ENCODE measurements at places on chromosomes 2 and 18.

- DNase-seq, result no peak
These were observed 308.6 kb upstream of the TNP1 start for GRCh38 chr2:217168496-217168895.

DNA sequence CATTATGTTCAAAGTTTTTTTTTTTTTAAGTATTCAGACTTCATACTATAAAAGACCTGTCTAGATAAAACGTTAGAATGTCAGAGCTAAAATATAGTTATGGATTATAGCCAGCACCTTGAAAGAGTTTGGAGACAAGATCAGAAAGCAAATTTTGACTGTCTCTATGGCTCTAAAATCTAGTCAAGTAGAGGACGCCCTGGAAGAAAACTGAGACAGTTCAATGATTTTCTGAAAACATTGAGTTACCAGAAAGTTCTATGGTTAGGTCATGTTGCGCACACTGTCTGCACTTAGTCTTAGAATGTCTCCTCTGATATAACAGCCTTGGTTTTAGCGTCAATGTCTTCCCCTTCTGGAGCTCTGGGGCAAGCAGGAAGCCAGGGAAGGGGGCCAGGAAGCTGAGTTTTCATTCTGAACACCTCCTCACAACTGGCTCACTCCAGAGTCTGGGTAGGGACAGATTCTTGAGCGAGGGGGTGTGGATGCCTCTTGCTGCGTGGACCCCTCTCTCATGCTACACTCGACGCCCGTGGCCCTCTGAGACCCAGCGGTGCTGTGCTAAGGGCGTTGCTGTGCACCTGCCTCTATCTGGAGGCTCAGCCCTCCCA, 99.5 kb downstream of the RNF144A start:
- DNase-seq, result no peak

- no peak for DNase-seq
These were observed 39.4 kb downstream of the DDX18 start for GRCh38 chr2:117853873-117854272.

DNA sequence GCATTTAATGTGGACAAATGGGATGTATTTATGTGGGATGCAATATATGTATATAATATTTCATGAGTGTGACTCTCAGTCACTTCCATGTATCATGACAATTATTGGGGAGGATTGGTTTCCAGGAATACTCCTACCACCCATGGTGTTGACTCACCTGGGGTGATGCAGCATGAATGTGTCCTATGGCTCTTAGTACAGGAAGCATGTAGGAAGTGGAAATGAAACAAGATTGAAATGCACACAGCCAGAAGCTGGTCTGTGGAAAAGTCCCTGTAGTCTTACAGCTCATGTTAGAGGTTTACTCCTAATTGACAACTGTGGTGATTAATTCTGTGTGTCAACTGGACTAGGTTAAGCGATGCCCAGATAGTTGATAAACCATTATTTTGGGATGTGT, 89.3 kb upstream of the HAAO start:
- DNase-seq, result no peak

GRCh38 chr2:101306410-101306809, 2.1 kb downstream of the RNF149 start:
- no peak for DNase-seq

GRCh38 chr2:112996635-112997034, 8.6 kb upstream of the IL36A start:
- DNase-seq, result no peak

DNA sequence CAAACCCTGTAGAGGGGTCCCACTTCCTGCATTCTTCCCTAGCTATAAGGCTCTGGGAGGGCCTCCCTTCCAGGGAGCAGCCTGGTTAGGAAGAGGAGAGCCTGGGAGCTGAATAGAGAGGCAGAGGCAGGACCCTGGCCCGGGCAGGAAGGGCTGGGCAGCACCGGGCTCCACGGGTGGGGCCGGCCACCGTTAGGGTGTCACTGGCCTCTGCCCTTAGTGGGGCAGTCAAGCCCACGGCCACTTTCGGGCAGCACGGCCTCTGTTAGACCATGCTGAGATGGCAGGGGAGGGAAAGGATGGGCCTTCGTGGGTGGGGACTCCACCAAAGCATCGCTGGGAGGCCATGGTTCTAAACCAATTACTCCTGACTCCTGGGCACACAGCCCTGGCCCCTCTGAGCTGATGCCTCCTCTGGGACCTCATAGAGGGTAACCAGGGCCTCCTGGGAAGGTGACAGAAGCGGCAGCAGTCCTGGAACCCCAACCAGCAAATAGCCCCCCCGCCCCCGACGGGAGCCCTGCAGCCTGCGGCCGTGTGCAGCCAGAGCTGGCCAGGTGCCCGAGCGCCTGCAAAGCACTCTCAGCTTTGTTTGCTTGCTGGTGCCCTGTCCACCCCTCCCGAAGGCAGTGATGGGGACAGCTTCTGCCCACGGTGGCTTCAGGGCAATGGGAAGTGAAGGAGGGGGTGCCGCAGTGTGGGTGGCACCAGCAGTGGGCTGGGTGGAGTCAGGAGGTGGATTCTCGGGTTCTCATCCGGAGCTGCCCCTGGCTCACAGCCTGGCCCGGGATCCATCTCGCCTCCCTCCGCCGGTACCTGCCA, 16.3 kb upstream of the HPCAL1 start:
- peak; percentile 80 for DNase-seq

GRCh38 chr2:117674172-117674571, 140.3 kb upstream of the DDX18 start:
- no peak for DNase-seq

DNA sequence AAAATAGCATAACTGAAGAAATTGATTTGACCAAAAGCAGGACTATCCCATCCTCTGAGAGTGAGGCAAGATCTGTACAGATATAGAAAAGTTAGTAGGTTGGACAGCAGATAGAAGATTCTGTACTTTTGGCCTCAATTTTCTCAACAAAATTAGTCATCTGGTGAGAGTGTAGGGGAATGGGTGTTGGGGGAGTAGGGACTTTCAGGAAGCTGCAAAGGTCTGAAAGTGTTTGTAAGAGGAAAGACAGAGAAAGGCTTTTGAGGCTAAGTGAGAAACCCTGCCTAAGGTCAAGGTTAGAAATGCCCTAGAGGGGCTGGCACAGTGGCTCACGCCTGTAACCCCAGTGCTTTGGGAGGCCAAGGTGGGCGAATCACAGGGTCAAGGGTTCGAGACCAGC, 40.3 kb downstream of the DAPL1 start:
- DNase-seq, result no peak

GRCh38 chr2:173136599-173136998, 61.0 kb downstream of the MAP3K20 start:
- no peak for DNase-seq

GRCh38 chr18:22951823-22952222, 18.7 kb downstream of the RBBP8 start:
- DNase-seq, result no peak

GRCh38 chr2:19600982-19601381, 242.6 kb upstream of the OSR1 start:
- no peak for DNase-seq

- no peak for DNase-seq
These were observed 34.9 kb upstream of the DYNC1I2 start for GRCh38 chr2:171652416-171652785.

GRCh38 chr18:42363446-42364441, 408.7 kb downstream of the PIK3C3 start:
- no peak for DNase-seq

DNA sequence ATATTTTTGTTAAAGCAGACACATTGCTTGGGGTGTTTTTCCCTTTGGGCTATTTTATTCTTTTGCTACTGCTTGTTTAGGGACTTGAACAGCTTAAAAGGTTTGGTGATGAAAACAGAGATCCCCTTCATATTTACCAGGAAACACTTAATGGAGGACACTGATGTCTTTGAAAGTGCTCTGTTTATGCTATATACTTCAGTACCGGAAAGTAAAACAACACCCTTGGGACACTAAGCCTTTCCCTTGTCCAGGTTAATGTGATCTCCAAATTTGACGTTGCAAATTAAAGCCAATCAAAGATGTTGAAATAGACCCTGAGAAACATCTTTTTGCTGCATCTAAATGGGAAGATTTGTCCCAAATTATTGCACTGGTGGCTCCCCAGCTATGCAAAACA, 564.6 kb upstream of the PKDCC start:
- DNase-seq, result no peak

- no peak for DNase-seq
These were observed 439.6 kb upstream of the MMADHC start for GRCh38 chr2:150027164-150027563.

DNA sequence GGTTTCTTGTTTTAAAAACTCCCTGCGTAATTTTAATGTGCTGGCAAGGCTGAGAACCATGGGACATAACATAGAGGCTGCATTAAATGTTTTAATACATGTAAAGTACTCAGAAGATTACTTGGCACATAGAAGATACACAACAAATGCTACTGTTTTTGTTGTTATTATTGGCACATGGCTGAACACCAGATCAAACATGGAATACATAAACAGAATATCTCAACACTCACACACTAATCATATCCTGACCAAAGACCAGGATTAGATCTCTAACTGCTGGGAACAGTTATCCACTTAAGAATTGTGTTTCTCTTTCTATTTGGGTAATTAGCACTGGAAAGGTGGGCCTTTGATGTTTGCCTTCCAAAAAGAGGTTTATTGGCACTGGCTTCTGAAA, 69.3 kb downstream of the KCNE4 start:
- DNase-seq, result no peak

GRCh38 chr2:183610724-183611123, 486.5 kb downstream of the NUP35 start:
- DNase-seq, result no peak

GRCh38 chr2:66852953-66853352, 418.0 kb downstream of the MEIS1 start:
- no peak for DNase-seq

DNA sequence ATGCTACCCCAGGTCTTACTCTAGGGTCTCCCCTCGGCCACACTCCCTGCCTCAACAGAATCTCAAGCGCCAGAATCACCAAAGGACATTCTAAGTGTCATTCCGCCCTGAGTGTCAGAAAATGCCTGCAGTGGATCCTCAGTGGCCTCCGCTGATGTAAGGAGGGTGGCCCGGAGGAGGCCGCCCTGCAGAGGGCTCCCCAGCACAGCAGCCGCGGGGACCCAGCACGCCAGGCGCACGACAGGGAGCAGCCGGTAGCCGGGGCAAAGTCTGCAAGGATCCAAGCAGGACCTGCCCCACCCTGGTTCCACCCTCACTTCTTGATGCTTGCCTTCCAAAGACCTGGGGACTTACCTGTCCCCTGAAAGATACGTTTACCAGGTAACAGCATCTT, 54.2 kb upstream of the ID2 start:
- DNase-seq, result peak; percentile 76

DNA sequence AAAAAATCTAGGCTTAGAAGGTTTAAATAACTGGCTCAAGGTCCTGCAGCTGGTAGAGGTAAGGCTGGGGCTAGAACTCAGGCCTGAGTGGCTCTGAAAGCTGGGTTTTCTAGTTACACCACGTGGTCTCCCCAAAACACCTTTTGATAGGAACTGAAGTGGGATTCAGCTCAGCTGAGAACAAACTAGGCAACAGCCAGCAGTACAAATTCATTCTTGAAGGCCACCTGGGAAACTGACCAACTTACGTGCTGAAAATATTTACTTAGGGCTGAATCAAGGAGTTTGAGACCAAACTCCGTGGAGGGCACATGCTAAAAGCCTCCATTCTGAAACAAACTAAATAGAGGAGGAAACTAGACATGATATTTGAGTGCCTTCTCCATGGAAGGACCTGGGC, 67.2 kb downstream of the AOX1 start:
- DNase-seq, result no peak

DNA sequence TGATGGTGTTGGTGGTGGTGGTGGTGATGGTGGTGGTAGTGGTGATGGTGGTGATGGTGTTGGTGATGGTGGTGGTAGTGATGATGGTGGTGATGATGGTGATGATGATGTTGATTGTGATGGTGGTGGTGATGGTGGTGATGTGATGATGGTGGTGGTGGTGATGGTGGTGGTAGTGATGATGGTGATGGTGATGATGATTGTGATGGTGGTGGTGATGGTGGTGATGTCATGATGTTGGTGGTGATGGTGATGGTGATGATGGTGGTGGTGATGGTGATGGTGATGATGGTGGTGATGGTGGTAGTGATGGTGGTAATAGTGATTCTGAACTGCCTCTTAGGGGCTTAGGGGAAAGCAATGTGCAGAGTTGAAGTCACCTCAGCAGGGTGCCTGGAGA, 760.7 kb downstream of the GALR1 start:
- DNase-seq, result no peak

GRCh38 chr2:64606479-64607363, 47.0 kb downstream of the SERTAD2 start:
- DNase-seq, result peak; percentile 87

DNA sequence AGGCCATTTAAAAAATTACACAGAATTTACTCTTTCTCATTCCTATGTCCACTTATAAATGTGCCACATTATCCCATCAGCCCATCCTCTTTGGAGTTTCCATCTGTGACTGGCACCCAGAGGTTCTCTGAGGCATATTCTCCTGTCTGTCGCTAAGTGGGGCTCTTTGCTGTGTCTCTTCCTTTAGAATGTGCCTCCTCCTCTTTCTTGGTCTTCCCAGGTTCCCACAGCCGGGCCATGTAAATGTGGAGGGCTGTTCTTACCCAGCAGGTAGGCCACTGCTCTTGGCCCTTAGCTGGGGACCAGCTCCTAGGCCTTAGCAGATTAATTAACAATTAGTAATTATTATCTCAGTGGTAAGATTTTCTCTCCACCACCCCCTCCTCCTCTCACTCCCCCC, 167.0 kb downstream of the INSIG2 start:
- no peak for DNase-seq

DNA sequence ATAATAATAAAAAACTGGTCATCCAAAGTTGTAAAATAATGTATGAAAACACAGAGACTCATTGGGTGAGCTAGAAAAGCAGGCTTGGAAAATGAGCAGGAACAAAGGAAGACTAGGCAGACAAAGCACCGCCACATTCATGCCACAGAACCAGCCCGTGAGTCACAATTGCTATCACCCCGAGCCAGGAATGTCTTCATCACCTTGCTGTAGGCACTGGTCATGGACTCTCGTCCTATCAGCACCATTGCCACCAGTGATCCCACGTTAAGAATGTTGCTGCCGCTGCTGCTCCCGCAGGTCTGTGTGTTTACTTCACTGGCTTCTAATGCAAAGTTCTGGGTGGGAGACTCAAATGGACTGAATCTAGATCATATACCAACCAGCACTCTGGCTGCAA, 417.9 kb downstream of the PID1 start:
- no peak for DNase-seq

Measured in right lobe of liver (tissue), 6 donors.